Fibroblast of skin of scalp (primary cell): ENCODE measurements at places on chromosomes 2 and 18.

GRCh38 chr2:8627692-8628085 lies 54.2 kb upstream of the ID2 start:
- DNase-seq, result no peak

DNA sequence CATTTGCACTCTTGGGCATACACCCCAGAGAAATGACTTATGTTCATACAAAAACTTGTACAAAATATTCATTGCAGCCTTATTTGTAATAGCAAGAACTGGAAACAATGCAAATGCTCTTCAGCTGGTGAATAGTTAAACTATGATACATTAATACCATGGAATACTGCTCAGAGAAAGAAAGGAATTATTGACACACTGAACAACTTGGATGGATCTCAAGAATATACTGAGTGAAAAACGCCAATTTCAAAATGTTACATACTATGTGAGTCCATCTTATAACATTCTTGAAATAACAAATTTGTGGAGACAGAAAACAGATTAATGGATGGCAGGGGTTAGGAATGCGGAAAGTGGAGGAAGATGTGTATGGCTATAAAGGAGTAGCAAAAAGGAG lies 17.2 kb downstream of the LNPK start:
- DNase-seq, result peak; percentile 60

DNA sequence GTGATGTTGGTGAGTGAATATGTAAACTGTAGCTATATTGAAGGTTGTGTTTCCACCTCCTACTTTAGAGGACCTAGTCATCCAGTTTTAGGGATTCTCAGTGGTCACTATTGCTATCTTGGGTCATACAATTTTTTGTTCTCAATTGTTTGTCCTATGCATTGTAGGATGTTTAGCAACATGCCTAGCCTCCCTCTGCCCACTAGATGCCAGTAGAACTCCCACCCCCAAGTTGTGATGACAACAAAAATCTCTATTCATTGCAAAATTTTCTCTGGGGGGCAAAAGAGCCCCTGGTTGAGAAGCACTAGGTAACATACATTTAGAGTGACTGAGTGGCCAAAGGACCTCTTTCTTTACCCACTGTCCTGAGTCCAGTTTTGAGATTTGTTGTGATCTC lies 87.3 kb downstream of the LRRTM4 start:
- DNase-seq, result no peak

DNA sequence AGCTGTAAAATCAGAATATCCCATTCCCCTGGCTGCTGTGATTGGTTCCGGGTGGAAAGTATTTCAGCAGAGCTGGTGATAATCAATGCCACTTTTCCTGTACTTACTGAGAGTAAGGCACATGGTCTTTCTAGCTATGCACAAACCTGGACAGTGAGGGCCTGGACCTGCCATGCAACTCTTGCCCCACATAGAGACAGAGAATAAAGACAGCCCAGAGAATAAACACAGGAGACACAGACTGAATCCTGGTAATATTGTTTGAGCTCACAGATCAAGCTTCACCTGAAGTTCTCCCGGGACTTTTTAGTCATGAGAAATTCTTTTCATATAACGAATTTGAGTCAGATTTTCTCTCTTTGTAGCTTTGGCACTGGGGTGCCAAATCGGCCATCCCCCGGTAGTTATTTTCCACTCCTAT lies 81.9 kb downstream of the ACAA2 start:
- DNase-seq, result no peak

DNA sequence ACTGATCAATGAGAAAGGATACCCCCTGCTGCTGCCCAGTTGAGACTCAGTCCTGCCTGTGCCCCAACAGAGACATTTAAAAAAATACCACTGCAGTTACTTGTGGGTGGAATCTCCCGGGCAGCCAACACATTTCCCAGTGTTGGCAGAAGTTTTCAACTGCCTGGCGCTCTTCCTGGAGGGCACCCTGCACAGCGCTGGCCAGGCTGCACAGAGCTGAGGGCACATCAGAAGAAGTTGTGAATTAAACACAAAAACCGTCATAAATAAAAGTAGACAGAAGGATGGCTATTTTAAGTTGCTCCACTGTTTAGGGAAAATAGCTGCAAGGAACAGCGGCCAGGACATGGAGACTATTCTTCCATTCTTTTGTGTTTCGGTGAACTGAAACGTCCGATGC lies 110.2 kb upstream of the THOC1 start:
- DNase-seq, result no peak

DNA sequence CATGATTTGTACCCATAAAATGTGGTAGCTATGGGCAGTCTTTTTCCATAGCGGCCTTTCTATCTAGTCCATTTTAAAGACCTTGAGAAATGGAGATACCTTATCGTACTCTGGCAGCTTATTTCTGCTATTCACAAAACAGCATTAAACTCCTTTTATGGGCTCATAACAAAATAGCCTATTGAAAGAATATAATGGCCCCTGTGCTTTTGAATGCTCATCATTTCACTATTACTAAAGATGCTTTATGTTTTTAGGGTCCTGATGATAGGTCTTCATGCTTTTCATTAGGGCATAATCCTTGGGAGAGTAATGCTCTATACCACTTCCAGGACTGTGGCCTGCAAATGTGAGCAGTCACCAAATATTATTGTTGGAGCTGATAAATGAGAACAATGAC lies 7.3 kb upstream of the TMEM178A start:
- no peak for DNase-seq

DNA sequence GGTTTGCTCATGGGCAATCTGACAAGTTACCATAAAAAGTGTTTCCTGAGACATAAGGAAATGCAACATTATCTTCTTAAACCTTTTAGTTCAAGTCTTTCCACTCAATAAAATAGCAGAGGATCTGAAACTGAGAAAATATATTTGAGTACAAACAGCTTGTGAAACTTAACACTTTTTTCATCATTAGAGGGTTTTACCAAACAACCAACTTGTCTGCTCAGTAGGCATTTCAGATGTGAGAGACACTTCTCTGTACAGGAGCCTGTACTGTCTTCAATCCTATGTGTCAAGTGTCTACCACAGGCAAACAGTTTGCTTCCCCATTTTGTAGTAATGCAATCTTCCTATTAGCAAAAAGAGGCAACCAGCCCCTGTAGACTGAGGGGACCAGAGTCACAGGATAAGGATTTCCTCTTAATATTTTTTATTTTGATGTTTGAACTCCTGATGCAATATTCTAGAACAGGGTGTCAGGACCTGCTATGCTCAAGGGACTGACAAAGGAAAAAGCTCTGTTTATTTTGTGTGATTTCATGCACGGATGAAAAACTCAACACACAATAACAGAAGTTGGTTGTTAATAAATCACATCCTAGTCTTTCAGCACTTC lies 159.1 kb upstream of the LHCGR start:
- DNase-seq, result no peak

- DNase-seq, result no peak
These were observed 15.5 kb upstream of the SP100 start for GRCh38 chr2:230400454-230400853.

- DNase-seq, result no peak
These were observed 5.1 kb downstream of the SFT2D3 start for GRCh38 chr2:127706215-127706990.

DNA sequence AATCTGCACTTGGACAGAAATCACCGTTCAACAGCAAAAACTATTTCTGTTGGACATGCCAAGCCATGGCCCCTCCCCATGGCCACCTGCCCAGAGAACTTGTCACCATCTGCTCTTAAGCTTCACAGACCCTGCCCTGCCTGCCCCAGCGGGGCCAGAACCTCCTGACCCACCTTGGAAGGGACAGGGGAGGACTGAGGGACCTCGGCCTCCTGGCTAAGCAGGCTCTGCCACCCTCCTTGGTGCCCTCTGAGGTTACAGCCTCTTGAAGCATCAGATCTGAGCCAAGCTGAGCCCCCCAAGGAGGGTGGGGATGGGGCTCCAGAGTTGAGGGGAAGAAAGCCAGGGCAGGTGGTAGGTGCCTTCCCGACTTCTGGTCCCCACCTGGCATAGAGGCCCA lies 6.5 kb downstream of the TEX261 start:
- no peak for DNase-seq

DNA sequence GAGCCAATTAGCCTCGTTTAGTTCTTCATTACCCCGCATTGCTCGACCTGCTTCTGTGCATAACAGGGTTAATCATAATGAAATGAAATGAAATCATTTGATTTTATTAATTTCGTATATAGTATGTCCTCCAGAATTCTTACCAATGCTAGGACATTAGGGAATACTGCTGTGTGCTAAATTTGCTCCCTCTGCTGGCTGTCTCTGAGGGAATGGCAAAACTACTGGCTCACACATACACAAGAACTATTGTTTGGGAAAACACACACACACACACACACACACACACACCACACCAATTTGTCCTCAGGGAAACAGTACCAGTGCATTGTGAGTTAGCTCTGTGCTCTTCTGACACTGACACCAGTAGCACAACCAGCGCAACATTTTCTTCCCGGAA lies 273.3 kb upstream of the TCF4 start:
- DNase-seq, result peak; percentile 63

DNA sequence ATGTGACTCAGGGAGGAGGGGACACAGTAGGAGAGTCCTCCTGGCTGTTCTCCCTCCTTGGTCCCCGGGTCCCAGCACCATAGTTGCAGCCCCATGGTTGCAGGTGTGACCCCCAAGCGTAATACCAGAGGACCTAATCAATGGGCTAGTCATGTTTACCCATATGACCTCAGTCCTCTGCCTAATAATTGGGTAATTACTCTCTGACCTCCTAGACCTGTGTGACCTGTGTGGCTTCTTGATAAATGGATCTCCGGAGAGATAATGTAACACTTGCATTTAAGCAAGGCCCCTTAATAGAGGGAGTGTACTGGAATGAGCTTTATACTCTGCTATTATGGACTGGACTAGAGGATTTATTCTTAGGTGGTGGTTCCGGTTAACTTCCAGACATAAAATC lies 32.2 kb upstream of the GMCL1 start:
- no peak for DNase-seq

DNA sequence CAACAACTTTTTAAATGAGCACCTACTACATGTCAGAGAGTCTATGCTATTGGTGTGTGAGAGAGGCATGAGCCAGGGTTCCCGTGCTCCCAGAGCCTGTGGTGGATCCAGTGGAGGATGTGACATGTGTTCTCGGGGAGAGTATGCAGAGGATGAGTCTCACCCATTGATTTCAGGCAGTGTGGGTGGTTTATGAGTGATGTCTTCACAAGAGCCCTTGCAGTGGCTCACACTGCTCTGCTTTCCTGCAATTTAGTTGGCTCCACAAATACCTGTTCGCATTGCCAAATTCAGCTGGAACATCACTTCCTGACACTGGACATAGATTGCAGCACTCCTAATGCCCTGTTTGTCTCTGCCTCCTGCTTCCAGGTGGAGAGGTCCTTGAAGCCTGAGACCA lies 243.6 kb upstream of the CXCR4 start:
- DNase-seq, result no peak

DNA sequence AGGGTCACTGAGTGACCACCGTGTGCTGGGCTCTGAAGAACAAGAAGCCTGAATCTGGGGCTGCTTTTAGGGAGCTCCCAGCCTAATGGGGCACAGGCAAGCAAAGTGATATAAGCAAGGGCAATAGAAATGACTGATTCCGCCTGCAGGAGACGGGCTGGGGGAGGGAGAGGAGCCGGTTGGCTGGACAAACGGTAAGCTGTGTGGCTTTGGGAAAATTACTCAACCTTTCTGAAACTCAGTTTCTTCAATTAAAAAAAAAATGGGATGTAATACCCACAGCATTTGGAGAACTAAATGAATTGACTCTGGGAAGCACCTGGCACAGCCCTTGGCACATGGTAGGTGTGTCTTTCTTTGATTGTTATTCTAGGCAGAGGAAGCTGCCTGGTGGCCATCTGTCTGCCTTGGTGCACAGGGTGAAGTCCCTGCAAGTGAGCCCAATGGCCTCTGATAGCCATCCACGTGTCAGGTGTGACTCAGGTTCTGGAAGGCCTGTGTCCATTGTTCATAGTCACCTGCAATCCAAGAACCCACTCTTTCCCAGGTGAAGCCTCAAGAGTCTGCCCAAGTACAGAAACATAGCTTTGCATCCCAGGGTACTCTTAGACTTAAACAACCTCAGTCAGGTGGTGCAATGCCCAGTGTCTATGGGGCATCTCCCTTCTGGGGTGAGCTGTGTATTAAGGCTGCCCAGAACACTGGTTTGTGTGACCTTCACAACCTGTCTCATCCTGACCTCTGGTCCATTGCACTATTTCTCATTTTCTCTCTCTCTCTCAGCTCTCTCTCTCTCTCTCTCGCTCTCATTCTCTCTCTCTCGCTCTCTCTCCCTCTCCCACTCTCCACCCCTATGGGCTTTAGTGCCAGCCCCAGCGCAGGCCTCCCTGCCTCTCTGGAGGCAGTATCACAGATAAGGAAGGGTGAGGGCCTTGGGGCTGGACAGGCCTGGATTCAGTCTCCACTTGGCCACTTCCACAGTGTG lies 30.0 kb upstream of the NTSR2 start:
- DNase-seq, result no peak

DNA sequence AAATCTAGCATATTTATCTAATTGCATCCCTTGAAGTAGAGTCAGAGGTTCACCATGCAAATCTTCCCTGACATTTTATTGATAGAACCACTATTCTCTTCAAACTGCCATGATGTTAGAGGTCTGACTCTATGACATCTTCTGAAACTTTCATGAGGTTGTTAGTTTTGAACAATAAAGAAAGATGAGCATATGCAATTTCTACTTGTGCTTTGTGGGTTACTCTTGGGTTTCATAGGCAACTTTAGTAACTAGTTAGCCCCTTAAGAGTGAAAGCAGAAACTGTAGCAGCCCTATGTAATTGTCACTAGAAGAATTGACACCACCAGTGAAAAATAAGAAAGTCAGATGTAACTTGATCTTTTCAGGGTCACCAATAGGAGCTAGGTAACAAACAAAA lies 53.1 kb upstream of the ZEB2 start:
- DNase-seq, result no peak

DNA sequence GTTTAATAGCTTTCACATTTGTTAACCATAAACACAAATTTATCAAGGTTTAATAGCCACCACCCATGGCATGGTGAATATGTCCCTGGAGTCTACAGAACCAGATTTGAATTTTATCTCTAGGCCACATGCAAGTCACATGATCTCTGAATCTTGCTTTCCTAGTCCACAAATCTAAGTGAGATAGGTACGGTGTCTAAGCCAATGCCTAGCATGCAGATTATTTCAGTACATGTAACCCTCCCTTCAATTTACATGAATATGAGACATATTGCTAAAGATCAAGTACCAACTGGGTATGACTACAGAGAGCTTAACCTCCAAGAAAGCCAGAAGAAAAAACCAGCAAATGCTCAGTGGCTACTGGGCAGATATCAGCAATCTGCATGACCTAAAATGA lies 10.0 kb downstream of the ZNF24 start:
- no peak for DNase-seq

GRCh38 chr2:45804987-45805755 lies 153.7 kb downstream of the PRKCE start:
- DNase-seq, result no peak
